HuH-7.5 (cell line): ENCODE measurements at places on chromosomes 3 and 15.
A peak's percentile ranks its signal among the peaks of the same experiment; 100 is the strongest.

- no peak for DNase-seq
Observed at GRCh38 chr3:181912384-181912783, 200.7 kb downstream of the SOX2 start.

DNA sequence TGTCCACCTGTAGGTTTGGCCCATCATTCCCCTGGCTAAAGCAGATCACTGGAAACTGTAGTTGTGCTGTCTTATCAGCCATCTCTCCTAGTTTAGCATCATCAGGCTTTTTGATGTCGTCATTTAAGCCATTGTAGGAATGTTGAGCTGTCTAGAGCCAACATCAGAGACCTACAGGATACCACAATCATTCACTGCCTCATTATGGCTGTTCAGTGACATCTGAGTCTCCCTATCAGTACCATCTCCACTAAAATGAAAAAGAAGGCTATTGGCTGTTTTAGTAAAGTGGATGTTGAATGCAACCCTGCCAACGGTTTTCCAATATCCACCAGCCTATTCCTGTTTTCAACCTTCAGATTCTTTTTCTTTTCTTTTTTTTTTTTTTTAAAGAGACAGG is 29.2 kb downstream of the RLBP1 start:
- DNase-seq = no peak

- no peak for DNase-seq
Observed at GRCh38 chr15:74646480-74646879, 30.8 kb downstream of the CLK3 start.

GRCh38 chr3:150081084-150081483 is 110.4 kb upstream of the PFN2 start:
- no peak for DNase-seq

- no peak for DNase-seq
Observed at GRCh38 chr15:76286271-76286879, 24.9 kb downstream of the ETFA start.

- DNase-seq = peak; percentile 52
Observed at GRCh38 chr3:42229942-42230688, 35.9 kb downstream of the CCK start.

DNA sequence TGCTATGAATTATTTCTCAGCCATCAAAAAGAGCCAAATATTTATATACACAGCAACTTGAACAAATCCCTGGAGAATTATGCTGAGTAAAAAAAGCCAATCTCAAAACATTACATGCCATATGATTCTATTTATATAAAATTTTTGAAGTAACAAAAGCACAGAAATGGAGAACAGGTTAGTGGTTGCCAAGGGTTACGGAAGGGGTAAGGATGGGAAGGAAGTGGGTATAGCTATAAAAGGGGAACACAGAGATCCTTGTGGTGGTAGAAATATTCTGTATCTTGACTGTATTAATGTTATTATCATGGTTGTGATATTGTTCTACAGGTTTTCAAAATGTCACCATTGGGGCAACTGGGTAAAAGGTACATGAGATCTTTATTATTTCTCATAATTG is 62.3 kb upstream of the ASB14 start:
- no peak for DNase-seq

DNA sequence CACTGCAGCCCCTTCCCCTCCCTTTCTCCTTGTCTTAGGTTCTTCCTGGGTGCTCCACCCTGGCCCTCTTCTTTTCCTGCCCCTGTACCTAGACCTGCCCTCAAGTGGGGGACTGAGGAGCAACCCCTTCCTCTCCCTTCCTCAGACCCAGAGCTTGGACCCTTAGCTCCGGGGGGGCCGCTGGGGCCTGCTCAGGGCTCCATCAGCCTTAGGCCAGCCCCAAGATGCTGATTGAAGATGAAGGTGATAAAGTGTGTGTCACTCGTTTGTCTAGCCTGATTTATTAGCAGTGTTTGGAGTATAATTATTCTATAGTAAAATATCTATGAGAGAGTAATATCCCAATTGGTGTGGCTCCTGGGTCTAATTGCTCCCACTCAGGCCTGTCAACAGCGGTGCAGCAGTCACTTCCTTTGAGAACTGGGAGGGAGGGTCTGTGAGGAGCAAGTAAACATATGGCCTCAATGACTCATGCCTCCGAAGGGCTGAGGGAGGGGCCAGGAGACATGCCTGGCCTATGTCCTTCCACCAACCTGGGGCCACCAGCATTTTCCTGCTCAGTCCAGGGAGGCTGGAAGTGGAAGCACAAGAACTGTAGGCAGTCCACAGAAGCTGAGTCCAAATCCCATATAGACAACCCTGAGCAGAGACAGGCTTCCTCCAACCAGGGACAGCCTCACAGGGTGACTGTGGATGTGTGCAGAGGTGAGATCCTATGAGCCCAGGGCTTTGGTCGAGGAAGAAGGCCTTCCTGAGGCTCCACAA is 123.2 kb downstream of the DNAJB8 start:
- peak; percentile 55 for DNase-seq

DNA sequence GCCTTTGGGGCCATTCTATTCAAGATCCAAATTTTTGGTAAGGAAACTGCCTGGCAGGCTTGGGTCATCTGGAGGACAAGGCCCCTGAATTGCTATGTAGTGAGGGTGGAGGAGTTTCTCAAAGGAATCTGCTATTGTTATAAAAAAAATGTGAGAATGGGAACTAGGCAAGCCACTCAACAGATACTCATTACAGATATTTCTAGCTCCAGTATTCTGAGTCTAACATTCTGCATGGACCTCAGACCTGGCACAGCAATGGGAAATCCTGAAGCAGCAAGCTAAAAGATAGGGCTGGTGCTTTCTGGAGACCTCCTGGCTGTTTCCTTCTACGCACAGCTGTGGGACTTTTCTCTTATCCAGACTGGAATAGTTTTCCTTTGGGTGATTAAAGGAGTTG is 430.7 kb upstream of the RBMS3 start:
- DNase-seq = no peak

- no peak for DNase-seq
Observed at GRCh38 chr3:2096216-2096615, 2.5 kb upstream of the CNTN4 start.

DNA sequence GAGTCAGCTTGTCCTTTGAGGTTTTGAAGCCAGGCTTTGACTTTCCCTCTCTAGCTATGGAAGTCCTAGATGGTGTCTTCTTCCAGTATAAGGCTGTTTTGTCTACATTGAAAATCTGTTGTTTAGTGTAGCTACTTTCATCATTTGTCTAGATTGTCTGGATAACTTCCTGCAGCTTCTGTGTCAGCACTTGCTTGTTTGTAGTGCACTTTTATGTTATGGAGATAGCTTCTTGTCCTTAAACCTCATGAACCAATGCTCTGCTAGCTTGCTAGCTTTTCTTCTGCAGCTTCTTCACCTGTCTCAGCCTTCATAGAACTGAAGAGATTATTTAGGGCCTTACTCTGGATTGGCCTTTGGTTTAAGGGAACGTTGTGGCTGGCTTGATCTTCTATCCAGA is 43.8 kb downstream of the AKAP13 start:
- DNase-seq = no peak

DNA sequence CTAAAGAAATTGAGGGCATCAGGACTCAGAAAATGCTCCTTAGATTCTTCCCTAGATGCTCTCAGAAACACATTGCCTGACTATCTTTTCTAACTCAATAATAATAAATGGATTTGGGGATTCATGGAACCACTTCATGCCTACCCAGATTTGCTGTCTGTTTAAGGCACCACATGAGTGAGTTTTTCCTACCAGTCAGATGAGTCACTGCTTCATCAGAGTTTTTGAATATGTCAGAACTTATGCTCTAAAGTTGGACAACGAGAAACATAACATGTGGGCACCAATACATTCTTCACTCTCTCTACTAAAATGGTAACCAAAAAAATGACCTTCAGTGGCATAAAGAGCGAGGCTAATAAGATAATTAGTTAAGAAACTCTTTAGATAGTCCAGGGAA is 1135.1 kb downstream of the TUSC7 start:
- DNase-seq = no peak

GRCh38 chr3:46864061-46864881 is 1.0 kb upstream of the MYL3 start:
- no peak for DNase-seq

- no peak for DNase-seq
Observed at GRCh38 chr3:78985981-78986380, 781.8 kb downstream of the ROBO1 start.

GRCh38 chr3:58868097-58868779 is 181.6 kb downstream of the CFAP20DC start:
- no peak for DNase-seq

- no peak for DNase-seq
Observed at GRCh38 chr3:10957976-10958749, 34.4 kb upstream of the SLC6A1 start.

DNA sequence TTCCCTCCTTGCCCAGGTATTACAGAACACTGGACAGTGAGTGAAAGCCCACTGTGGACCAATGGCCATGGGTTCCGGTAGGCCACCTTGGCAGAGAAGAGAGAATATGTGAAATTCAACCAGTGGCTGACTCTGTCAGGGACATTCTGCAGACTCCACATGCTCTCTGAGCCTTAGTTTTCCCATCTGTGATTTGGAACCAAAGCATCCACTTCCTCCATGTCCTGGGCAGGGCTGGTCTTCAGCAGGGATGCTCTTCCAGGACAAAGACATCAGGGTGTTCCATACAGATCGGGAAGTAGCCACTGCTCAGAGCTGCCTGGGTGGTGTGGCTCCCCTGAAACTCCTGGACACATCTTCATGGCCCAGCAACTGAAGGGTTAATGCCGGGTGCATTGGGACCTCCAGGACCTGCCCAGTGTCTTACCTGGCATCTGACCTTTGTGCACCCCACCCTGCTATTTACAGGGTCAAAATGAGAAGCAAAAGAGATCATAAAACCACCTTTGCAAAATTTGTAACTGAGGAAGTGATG is 28.3 kb upstream of the TRPM1 start:
- no peak for DNase-seq

GRCh38 chr3:72171946-72172345 is 387.0 kb upstream of the PROK2 start:
- DNase-seq = no peak

DNA sequence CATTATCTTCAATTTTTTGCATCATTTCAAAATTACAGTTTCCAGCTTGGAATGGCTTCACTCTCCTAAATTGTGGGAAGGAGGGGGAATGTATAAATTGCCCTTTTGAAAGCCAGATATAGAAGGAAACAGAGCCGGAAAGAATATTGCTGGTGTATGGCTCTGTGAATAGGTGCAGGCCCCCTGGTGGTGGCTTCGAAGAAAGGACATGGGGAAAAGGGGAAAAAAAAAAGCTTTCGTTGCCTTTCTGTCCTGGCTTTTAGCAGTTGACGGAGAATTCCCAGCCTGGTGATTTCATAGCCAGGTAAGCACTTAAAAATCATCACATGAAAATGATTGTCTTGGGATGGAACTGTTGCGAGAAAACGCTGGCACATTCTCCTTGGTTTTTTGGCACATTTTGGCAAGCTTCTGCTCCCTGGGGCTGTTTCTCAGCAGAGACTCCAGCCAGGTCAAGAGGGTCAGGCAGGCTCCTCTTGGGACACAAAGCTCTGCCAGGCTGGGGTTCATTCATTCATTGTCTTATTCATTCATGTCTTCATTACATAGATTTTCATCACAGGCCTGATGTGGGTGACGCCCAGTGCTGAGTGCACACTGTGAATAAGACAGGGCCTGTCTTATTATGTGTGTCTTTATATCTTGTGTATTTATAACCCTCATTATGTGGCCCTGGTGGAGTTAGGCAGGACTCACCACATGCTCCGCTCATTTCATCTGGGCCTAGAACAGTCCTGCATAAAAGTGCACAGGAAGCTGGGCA is 300.0 kb upstream of the TPM1 start:
- DNase-seq = no peak

GRCh38 chr3:114974387-114974786 is 172.7 kb downstream of the ZBTB20 start:
- DNase-seq = no peak

GRCh38 chr3:155516439-155516838 is 223.0 kb upstream of the STRIT1 start:
- DNase-seq = no peak

- no peak for DNase-seq
Observed at GRCh38 chr15:48031466-48031865, 89.3 kb upstream of the SLC24A5 start.

- DNase-seq = no peak
Observed at GRCh38 chr3:135149707-135150681, 354.9 kb downstream of the EPHB1 start.

GRCh38 chr3:48595526-48596121 is 495 bp upstream of the COL7A1 start:
- DNase-seq = no peak

GRCh38 chr3:73609655-73610054 is 15.1 kb downstream of the PDZRN3 start:
- DNase-seq = no peak

- peak; percentile 80 for DNase-seq
Observed at GRCh38 chr15:75200765-75201615, 692 bp upstream of the C15orf39 start.

GRCh38 chr3:14410503-14411165 is 8.2 kb downstream of the SLC6A6 start:
- DNase-seq = no peak

GRCh38 chr3:124700880-124701684 is 29.2 kb upstream of the UMPS start:
- DNase-seq = peak; percentile 25

DNA sequence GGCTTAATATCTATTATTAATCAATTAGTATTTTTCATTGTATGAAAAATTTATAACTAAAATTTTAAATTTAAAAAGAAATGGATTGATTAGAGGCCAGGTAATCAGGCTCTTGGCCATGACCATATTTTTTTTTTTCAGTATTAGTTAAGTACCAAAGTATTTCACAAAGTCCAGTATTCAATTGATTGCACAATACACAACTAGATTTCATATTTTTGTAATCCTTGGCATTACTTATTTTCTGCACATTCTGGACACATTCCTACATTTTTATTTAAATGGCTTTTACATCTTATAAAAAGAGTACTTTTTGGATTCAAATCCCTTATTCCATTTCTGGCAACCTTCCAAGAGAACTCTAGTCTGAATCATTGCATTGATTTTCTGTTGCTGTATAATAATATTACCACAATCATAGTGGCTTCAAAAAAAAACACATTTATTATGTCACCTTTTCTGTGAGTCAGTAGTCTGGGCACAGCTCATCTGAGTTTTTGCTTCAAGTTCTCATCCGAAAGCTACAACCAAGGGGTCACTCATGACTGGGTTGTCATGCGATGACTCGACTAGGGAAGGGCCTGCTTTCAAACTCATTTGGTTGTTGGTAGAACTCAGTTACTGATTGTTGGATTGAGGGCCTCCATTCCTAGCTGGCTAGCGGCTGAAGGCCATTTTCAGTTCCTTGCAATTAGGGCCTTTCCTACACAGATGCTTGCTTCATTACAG is 90.7 kb downstream of the CNTN6 start:
- DNase-seq = no peak
